ENCODE measurements at places on chromosomes 5 and 9.

DNA sequence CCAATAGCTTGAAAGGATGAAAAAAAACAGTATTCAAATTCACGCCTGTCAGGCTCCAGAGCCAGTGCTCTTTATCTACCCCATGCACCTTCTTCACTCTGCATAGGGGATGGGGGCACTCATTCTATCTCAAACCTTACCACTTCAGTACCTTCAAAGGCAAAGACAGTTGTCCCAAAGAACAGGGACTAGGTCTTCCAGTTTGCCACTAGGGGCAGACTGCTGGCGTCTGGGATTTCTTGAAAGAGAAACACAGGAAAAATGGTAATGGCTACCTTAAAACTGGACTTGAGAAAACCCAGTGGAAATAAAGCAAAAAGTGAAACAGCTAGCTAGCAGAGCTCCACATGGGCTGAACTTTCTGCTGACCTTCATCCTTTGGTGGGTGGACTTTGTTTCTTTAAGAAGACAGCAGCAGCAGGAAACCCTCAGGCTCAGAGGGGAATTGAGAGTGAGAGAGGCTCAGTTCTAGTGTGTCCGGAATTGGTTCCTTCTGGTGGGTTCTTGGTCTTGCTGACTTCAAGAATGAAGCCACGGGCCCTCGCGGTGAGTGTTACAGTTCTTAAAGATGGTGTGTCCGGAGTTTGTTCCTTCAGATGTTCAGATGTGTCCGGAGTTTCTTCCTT, 41.0 kb upstream of the SLC36A1 start:
- no peak for DNase-seq

GRCh38 chr5:56861893-56862485, 46.6 kb downstream of the MAP3K1 start:
- no peak for DNase-seq

DNA sequence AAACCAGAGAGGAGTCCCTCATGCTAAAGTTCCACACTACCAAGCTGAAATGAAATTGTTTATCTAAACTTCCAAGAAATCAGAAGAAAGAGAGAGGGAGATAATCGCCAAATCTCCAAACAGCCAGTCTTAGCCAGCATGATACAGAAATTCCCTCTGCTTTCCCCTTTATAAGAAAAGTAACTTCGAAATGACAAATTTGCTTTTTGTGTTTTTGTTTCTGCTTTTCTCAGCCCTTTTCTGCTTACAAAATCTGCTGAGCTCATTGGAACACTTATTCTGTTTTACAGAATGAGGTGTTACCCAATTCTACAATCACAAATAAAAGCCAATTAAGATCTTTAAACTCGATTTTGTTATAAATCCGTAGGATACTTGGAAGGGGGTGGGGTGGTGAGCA, 72.9 kb downstream of the SFXN1 start:
- no peak for DNase-seq

- no peak for DNase-seq
Measured at GRCh38 chr5:16628376-16628775, 11.6 kb upstream of the RETREG1 start.

DNA sequence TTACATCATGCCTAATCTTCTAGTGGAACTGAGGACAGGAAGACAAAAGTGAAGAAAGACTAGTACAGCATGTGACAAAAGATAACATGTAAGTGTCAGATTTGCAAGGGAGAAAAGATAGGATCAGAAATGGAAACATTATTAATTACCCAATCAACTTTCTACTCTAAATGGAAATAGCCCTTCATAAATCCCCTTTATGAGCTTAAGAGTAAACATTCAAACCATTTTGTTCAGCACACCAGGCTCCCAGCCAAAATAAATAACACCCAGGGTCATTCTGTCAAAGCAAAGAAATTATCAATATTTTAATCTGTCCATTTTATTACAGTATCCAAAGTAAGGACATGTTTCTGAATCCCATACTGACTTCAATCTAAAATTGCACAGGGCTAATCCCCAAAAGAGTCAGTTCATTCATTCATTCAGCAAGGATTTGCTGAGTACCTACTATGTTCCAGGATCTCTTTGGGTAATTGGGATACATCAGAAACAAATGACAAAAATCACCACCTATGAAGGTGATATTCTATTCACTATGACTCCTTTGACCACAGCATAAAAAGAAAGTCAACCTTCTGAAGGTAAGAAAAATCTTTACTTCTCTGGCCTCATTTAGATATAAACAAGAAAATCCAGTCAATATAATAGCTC, 5.3 kb downstream of the PRELID2 start:
- no peak for DNase-seq

- DNase-seq, result no peak
Measured at GRCh38 chr9:124045076-124045829, 33.7 kb downstream of the LHX2 start.

- no peak for DNase-seq
Measured at GRCh38 chr5:140391312-140391711, 10.3 kb upstream of the ANKHD1 start.

DNA sequence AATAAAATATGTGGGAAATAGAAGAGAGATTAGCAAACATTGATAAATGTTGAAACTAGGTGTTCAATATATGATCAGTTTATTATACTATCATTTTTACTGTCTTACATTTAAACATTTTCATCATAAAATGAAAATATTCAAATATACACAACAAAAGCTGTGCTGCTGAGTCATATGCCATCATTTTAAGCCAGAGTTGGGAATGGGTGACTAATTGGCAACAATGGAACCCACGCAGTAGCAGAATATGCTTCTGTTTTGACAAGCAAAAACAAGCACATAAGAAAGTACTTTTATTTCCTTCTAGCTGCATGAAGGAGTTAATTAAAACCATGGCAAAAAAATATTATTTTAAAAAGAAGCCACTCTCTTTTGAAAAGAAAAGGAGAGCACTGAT, 340.0 kb upstream of the EDIL3 start:
- DNase-seq, result no peak

DNA sequence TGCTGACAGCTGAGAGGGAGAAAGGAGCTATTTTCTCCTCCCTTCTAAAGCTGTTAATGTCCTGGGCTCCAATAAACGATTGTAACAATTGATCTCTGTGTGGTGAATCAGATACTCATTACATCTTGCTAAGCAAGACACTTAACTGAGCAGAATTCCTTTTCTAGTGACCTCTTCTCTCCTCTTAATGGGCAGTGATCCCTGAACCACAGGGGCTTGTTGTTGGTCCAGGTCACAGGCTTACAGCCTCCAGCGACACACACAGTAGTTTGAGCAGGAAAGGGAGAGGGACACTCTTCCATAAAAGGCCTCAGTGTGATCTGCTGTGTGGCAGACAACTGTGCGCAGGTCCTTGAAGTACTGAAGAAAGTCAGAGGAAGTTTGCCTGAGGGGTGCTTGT, 58.5 kb upstream of the MYO10 start:
- DNase-seq, result no peak

DNA sequence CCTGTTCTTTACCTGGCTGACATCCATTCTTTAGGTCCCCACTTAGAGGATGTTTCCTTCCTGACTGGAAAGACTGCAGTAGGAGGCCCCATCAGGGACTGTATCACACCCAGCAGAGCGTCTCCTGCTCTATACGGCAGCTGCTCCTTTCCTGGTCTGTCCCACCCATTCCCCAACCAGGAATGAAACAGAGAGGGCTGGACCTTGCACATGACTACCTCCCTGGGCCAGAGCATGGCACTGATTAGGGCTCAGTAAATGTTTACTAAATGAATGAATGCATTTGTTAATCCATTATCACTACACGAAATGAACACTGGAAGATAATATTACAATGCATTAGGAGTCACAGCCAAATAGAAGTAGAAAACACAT, 76.4 kb downstream of the ABCA1 start:
- DNase-seq, result no peak

DNA sequence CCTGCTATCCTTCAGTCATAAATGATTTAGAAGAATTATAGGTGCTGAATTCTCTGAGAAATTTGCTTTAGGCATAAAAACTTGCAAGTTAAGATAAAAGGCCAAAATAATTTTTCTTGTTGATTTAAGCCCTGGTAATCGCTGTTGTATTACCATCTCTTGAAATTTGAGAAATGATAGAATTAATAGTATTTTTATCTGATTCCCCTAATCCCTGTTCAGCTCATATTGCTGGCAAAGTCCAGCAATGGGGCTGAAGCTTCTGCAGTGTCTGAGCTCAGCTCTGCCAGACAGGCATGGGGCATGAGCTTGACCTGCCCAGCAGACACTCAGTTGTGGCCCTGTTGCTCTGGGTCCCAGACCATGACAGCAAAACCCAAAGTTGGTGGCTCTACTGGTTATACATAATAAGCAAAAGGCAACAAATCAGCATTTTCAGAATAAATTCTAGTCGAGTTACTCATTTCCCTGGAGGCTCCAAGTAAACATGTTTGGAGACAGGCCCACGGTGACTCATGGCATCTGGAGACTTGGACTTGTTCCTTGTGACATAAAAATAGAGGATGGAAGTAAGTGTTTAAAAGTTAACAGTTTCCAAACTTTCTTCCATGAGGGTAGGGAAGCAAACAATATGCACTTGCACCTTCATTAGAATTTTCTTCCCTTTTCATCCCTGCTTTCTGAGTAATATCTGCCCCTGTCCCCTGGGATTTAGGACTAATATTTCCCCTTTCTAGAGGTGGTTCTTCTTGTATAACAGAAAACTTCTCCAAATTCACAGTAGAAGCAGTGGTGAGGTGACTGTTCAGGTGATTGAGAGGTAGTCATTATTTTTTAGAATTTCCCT, 60.2 kb upstream of the SLC2A8 start:
- DNase-seq, result no peak

- DNase-seq, result no peak
Measured at GRCh38 chr5:22557251-22557650, 295.9 kb downstream of the CDH12 start.

DNA sequence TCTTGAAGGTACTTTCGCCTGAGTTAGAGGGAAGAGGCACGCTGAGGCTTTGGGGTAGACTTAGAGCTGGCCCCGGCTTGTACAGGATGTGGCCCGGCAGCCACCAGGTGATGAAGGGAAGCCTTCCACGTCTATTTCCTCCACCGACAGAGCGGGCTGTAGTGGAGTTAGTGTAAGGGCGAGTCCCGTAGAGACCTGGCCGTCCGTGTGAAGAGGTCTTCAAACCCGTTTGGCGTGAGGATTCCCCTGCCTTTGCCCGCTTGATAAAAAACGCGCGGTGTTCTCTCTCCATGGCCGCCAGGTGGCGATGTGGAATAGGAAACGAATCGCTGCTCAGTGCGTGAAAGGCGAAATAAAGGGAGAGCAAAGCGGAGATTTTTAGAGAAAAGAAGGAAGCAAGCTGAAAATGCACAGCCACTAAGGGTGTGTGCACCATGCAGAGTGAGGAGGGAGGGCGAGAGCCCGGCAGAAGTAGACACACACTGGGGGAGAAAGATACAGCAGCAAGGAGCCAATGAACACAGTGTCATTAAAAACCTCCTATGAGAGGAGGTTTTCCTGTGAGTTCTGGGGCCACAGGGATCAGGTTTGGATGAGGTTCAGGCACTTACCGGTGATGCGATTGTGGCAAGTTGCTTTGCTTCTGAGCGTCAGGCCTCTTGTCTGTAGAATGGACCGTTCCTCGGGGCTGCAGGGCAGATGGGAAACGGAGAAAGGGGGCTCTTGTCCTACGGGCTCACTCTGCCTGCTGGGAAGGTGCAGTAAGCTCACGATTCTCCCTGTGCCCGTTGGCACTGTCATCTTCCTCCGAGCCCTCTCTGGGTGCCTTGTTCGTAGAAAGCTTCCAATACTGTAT, 34.2 kb downstream of the STC2 start:
- DNase-seq, result peak; percentile 32

DNA sequence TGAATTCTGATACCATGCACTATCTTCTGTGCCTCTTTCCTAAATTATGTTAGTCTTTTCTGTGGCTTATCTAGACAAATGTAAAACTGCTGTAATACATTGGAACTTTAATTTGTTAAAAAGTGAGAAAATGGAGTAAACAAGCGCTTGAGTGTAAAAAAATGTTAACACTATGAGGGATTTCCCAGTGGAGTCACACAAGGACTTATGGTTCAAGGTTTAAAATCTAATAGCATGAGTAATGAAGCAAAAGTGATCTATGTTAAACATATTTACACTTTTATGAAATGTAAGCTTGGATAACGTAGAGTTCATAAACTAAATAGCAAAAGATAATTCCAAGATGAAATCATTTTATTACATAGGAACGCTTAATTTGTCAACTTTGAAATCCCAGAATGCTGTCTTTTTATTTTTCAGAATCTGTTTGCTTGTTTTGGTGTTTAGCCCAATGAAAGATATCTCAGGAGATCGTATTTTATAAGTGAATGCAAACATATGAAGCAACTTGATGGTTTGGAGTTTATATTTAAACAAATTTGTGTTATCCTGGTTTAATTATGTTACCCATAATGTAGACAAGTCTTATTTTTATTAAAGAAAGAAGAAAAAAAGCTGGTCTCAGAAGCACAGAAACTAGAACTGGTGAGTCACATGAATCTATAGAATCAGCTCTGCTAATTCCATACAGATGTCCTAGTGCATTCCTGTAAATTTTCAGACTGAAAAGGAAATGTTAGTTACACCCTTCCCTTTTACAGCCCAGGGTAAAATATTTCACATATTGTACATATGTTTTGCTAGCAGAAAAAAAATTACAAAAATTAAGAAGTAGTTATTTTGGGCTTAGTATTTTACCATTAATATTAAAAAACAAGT, 34.2 kb upstream of the FBN2 start:
- DNase-seq, result no peak

GRCh38 chr5:16140417-16140816, 39.2 kb downstream of the MARCHF11 start:
- no peak for DNase-seq

- no peak for DNase-seq
Measured at GRCh38 chr5:1655496-1656270, 131.9 kb upstream of the LPCAT1 start.

GRCh38 chr9:126704892-126705766, 91.4 kb downstream of the LMX1B start:
- no peak for DNase-seq

- no peak for DNase-seq
Measured at GRCh38 chr5:33973271-33973670, 11.2 kb downstream of the SLC45A2 start.
